ENCODE measurements at places on chromosomes 1 and 21.

DNA sequence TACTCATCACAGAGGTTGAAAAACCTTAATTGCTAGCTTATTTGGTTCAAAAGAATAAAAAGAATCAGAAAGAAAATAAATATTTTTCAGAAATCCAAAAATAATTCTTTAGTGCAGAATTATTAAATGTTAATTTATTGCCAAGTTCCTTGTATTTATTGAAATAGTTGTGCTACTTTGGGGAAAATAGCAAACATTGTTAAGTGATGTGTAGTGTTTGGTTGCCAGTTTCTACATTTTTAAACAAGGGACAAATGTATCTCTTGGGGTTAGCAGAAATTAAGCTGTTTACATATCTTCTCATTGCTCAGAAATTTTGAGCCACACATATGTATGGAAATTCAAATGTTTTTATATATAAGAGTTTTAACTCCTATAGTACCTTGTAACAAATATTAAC, 775.0 kb downstream of the USP25 start:
- no peak for DNase-seq

- no peak for DNase-seq
Measured at GRCh38 chr1:162007466-162007865, 16.2 kb downstream of the OLFML2B start.

GRCh38 chr1:7101187-7101586, 315.9 kb downstream of the CAMTA1 start:
- DNase-seq: no peak

DNA sequence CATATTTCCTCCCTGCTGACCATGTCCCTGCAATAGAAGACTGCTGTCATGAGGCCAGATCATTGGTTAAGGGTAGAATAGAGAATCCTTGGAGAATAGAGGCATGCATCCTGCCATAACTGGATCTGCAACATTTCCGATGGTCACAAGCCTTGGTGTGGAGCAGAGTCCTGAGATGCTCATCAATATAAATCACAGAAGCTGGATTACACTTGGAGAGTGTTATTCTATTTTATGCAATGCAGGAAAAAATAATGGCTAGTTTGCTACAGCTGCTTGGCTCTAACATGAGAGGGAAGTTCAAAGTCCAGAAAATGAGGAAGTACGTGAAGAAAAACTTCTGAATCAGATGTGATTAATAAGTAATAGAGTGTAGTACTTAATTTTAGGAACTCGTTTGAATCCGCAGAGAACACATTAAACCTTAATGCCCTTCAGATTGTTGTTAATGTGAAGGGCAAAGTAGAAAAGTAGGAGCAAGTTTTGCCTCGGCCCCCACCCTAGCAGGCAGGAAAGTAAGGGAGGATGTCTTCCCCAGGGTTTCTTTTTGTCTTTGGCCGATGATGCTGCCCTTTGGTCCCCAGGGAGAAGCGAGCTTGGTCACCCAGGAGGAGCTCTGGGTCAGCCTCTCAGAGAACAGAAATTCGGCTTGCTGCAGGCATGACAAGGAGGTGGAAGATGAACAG, 59.5 kb downstream of the KCNK1 start:
- DNase-seq: no peak

DNA sequence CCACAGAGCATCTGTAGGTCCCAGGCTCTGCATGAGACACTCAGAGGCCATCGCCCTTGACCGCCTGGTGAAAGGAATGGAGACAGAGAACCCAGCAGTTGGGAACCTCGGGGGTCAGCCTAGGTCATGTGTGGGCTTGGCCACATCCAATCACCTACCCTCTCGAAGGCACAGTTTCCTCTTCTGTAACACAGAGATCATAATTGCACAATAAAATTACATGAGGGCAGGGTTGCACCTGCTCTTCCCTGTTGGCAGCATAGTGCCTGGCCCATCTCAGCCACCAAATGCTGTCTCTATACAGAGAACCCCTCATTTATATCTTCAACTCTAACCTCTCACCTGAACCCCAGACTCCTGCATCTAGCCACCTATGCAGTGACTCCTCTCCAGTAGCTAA, 418.1 kb upstream of the VAMP3 start:
- DNase-seq: no peak

DNA sequence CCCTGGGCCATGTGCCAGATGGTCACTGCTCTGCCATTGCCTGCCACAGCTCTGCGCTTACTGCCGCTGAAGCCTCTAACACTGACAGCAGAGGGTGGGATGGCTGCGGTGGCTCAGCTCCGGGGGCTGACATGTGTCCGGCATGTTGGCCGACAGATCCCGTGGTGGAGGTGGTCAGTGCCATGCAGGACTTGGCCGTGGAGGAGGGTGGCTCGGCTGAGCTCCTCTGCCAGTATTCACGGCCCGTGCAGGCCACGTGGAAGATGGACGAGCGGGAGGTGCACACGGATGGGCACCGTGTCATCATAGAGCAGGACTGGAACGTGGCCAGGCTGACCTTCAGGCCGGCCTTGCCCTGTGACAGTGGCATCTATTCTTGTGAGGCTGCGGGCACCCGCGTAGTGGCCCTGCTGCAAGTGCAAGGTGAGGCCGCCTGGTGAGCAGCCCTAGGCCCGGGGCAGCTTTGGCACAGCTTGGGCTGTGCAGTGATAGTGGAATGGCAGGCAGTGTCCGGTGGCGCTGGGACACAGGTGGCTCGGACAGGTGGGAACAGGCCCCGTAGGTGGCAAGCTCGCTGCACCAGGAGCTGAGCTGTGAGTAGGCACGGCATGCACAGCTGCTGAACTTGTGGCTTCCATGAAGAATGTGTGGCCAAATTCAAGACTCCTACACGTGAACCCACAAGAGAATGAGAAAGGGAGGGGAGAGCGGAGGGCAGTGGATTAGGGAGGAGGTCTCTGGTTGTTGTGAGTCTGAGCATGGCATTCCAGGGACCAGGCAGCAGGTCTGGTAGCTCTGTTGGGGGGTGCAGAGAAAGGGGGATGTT, 91.8 kb downstream of the TRIM11 start:
- no peak for DNase-seq

DNA sequence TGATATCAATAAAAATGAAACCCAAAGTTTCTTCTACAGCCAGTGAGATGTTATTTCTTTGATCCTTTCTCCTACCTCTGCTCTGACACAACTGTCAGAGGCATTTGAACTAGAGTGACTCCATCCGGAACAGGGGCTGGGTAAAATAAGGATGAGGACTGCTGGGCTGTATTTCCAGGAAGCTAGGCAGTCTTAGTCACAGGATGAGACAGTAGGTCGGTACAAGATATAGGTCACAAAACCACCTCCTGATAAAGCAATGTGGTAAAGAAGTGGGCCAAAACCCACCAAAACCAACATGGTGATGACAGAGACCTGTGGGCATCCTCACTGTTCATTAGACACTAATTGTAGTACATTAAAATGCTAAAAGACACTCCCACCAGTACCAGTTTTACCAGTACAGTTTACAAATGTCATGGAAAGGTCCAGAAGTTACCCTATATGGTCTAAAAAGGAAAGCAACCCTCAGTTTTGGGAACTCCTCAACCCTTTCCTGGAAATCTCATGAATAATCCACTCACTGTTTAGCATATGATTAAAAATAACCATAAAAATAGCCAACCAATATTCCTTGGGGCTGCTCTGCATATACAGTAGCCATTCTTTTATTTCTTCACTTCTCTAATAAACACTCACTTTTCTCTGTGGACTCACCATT, 96.7 kb downstream of the GABPA start:
- no peak for DNase-seq

Data from stimulated activated CD4-positive, alpha-beta T cell treated with anti-CD3 and anti-CD28 coated beads, Interleukin-1b, Interleukin-23, amount 100 ng/mL, for 1 hour (primary cell).